ENCODE measurements at places on chromosomes 5 and 9.
A peak's percentile ranks its signal among the peaks of the same experiment; 100 is the strongest.

DNA sequence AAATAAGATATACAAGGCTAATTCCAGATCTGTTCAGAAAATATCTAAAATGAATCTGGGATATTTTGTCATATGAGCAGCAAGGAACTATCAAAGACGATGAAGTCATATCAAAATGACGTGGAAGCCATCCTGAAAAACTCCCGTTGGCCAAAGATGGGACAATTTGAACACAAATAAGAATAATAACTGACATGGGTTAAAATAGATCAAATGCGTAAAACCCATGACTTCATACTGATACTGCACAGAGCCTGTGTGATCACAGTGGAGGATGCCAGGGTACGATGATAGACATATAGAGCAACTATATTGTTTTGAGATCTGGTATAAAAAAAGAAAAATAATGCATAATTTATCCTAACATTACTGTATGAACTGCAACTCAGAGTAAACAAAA lies 51.0 kb upstream of the PIP5K1B start:
- no peak for DNase-seq

DNA sequence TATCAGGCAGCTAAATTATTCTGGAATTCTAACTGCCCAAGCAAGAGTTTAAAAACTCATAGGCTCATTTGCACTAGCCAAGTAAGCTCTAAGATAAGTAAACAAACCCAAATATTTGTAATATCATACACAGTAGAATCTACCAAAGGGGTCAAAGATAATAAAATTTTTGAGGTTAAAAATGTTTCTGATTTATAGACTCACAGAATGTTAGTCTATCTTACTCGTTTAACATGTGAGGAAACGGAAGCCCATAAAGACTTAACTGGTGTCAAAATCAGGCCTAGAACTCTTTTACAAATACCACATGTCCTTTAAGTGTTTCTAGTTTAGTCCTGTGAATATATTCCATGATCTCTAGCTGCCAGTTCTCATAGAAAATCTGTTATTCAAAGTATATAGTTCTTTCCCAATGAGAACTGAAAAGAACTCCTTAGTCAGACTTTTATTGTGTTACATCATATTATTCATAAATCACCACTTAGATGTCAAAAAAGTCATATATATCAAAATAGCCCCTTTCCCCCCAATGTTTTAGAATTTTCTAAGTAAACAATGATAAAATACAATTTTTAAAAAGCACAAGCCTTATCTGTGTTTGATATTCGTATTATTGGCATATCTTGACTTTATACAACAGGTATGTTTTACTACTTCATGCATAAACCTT lies 13.9 kb downstream of the RAB14 start:
- no peak for DNase-seq

- no peak for DNase-seq
These were observed 166.5 kb downstream of the RMI1 start for GRCh38 chr9:84146893-84147710.

DNA sequence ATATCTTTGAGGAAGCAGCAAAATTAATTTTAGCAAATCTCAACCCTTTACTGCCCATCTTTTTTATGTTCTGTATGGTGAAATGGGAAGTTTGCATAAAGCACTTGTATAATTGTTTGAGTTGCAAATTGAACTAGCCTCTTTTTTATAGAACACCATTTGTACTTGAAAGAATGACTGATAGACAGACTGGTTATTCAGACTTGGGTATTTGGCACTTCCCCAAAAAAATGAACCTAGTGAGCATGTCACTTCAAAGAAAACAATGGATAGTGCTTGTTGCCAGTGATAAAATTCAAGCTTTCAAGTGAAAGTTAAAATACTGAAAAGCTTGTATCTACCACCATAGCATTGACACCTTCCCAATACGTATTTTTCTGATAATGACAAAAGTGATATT lies 115.8 kb downstream of the ERCC6L2 start:
- no peak for DNase-seq

DNA sequence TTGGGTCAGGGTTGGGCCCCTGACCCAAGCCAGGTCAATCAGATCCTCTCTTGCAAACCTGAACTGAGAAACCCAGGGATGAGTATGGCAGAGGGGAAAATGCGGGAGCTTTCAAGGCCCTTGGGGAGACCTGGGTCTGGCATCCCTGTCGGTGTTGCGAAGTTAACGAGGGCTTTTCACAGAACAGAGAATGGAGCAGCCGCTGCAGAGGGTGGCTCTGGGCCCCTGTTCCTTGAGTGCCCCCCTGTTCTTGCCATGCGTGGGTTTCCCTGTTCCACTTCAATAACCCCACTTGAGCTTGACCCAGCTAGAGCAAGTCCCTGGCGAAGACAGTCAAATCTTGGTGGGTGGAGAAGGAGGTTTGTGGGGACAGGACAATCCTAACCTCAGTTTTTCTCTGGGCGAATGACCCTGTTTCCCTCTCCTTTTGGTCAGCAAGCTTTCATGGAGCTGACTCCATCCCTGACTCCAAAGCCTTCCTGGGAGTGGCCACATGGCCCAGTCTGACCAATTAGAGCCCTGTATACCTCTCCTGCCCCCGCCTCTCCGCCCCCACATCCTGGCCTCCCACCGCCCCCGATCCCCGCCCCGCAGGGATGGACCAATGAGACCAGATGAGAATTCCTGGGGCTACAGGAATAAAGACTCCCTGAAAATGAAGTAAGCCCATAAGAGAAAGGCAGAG lies 2.9 kb upstream of the VDAC1 start:
- no peak for DNase-seq

DNA sequence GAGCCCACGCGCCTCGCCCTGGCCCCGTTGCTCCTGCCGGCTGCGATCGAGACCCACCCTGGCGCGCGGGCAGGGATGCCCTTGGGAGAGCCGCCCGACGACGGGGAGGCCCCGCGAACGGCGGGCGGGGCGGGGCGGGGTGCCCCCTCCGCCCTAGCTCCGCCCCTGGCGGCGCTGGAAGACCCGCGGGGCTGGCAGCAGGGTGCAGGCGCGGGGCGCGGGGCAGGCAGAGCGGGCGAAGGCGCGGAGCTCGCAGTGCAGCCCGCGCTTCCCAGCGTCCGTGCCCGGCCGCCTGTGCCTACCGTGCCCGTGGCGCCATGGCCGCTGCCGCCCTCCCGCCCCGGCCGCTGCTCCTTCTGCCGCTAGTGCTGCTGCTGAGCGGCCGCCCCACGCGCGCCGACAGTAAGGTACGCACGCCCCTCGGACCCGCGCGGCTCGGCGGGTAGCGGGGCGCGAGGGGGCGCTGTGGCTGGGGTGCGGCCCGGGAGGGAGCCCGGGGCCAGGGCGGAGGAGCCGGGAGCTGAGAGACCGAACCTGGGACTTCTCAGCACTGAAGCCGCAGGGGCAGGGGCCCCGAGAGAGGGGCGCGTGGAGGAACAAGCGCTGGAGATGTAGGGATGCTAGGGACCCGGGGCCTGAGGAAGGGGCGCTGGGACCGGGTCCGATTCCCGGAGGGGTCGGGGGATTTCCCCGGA lies at the start of gene OLFML2A:
TSS of gene OLFML2A (plus strand) at position 180 of the 695 bp plus-strand sequence. CDS start at position 318, 138 bp downstream.
- peak; percentile 19 for DNase-seq

DNA sequence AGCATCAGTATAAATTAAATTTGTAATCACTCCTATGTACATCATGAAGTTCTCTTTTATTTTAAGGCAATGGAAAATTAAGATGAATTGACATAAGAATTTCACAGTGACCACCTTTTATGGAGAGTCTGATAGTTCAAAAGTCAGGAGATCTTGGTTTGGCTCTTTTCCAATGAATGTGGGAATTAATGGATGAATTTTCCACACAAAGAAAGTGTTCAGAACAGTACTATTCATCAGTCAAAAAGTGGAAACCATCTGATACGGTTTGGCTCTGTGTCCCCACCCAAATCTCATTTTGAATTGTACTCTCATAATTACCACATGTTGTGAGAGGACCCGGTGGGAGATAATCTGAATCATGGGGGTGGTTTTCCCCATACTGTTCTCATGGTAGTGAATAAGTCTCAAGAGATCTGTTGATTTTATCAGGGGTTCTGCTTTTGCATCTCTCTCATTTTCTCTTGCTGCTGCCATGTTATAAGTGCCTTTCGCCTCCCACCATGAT lies 24.5 kb downstream of the CCDC125 start:
- DNase-seq = no peak

DNA sequence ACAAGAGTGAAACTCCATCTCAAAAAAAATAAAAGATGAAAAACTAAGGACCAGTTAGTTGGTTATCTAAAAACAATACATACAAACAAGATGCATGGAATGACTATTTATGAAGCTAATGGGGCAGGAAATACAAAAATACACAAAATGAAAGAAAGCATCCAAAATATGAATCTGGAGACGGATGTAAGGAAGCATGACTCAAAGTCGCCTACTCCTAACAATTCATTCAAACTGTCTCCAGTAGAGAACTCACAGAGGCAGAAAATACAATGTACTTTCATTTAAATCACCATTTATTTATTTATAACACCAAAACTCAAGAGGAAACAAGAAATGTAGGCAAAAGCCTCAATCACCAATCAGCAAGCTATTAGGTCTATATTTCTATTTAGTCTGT lies 68.4 kb downstream of the SCAI start:
- DNase-seq = no peak

DNA sequence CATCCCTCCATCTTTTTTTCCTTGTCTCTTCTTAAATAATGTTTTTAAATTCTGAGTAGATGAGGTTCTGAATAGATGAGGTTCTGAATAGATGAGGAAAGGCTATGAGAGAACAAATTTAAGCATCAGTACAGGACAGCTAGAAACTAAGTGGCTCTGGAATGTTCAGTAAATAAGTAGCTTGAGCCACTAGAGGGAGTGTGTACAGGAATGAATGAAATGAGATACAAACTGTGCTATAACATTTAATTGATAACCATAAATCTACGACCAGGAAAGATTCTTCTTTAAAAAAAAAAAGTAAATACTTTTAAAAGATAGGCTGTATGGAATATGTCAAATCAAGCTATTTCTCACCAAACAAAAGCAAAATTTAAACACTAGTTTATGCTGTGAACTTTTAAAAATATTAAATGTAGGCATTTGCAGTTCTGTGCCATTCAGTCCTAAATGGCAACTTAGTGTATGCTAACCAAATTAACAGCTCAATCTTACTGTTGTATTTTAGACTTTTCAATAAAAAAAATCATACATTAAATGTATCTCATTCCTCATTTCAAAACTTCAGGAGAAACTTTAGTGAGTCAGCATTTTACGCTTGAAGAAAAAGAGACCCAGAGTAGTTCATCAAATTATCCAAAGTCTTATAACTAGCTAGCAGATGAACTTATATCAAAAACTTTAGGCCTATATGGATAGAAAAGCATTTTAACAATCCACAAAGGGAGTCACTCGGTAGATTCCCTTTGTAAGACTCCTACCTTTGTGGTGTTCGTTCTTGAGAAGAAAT lies 70.4 kb upstream of the SNX2 start:
- DNase-seq = no peak

- DNase-seq = no peak
These were observed 233.9 kb upstream of the RPS23 start for GRCh38 chr5:82512025-82512424.

GRCh38 chr9:71302776-71303175 lies 181.4 kb upstream of the TRPM3 start:
- no peak for DNase-seq

DNA sequence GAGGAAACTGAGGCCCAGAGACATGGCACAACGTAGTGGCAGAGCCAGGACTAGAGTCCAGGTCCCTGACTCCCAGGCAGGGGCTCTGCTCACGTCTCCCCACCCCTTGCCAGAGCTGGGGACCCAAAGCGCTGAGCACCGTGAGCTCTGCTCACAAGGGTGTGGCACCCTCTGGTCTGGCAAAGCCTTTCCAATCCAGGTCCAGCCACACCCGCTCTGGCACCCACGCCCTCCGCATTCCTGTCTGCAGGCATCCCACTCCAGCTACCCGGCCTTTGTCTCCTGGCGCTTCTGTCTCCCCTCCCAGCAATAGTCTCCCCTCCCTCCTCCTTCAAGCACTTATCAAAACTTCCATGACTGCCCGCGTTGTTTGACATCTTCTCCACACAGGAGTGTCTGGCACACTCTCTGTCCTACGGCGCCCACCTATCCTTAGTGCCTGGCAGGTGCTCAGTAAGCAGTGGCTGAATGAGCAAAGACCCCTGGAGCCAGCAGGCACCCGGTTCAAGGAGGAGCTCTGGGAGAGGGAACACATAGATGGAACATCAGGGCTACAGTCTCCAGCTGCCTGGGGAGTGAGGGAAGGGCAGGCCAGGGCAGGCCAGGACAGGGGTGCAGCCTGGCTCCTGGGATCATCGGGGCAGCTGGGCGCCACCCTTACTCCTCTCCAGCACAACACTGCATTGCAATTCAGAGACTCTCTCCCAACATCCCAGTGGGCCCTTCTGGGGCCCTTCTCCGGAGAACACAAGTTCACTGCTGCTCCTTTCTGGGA lies 12.0 kb downstream of the HIGD2A start:
- DNase-seq = peak; percentile 88

DNA sequence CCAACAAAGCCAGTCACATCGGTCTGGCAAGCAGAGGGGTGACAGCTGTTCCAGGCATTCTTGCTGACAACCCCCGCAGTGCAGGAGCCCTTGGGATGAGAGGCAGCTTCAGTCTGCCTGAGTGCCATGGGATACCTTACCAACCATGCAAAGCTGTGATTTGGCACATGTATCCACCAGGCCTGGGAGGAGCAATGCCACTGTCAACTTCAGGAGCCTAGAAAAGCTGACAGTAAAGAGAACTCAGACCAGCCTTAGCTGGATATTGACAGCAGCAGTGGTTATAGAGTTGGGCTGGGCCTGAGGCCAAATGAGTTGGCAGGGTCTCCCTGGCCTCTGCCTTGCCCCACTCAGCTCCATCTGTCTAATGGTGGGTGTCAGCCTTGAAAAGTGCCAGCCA lies 10.1 kb upstream of the PLPPR1 start:
- DNase-seq = no peak

- no peak for DNase-seq
These were observed 55.3 kb downstream of the ZNF622 start for GRCh38 chr5:16410338-16410737.

DNA sequence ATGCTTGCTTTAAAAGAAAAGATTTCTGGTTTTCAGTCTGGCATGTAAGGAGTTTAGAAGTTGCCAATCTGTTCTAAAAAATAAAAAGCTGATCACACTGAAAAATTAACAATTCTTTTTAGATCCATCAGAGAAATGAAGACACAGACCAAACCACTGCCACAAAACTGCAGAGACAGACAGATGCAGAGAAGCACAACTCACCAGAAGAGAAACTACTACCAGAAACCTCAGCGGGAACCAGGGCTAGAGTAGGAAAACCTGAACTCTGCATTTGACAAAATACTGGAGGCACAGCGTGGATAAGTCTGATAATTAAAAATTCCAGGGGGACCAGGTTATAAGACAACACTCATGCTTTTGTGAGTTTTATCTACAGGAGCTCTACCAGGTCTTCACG lies 28.8 kb downstream of the FBXL17 start:
- no peak for DNase-seq

GRCh38 chr5:30765227-30765626 lies 428.3 kb upstream of the CDH6 start:
- no peak for DNase-seq

- DNase-seq = no peak
These were observed 154.3 kb downstream of the KDM4C start for GRCh38 chr9:6911901-6912638.
